Mononuclear cell (primary cell): ENCODE measurements at places on chromosomes 2 and 18. TPM values are rescaled to one million over a fixed set of nuclear protein-coding genes. Genes with fewer than 3 reads are reported as not detected.

UXS1 gene
- total RNA-seq = 96.9 TPM

CRYBA2 gene
- total RNA-seq = not detected

ST6GAL2 gene
- total RNA-seq = 0.21 TPM

CDH7 gene
- not detected for total RNA-seq

CXCR2 gene
- total RNA-seq = 0.73 TPM

SEPTIN2 gene
- 218 TPM for total RNA-seq

HOXD4 gene
- 0.21 TPM for total RNA-seq
